Stimulated activated CD8-positive, alpha-beta memory T cell treated with anti-CD3 and anti-CD28 coated beads, Interleukin-15, amount 100 ng/mL, for 4 hours (primary cell): ENCODE measurements at places on chromosomes 3 and 15.

DNA sequence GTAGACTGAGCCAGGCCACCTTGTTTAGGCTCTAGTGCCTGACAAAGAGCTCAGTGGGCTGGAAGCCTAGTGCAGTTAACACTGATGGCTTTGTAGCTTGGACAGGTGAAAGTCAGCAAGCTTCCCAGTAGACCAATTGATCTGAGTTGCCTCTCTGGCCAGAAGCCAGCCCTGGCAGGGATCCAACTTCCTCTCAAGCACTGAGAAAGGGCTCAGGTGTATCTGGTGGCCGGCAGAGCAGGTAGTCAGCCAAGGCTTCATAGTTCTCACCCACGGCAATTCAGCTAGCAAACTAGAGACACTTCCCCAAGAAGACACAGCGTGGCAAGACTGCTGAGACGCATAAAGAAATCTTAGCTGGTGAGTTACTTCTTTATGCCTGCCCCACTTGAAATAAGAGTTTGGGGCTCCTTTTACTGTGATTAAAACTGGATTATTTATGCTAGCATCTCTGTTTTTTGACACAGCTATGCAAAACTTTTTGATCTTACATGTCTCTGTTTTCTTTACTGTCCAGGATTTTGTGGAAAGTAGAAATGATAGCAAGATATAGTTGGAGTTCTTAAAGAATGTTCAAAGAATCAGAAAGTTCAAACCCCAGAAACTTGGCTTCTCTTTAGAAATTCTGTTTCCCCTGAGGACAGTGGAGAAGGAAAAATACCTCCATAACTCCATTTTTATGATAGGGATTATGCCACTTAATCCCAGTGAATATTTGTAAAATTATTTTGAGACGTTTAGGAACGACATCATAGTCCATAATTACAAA is 8.4 kb upstream of the CA12 start:
- no peak for DNase-seq

GRCh38 chr3:27861046-27862036 is 139.2 kb upstream of the EOMES start:
- DNase-seq, result no peak

DNA sequence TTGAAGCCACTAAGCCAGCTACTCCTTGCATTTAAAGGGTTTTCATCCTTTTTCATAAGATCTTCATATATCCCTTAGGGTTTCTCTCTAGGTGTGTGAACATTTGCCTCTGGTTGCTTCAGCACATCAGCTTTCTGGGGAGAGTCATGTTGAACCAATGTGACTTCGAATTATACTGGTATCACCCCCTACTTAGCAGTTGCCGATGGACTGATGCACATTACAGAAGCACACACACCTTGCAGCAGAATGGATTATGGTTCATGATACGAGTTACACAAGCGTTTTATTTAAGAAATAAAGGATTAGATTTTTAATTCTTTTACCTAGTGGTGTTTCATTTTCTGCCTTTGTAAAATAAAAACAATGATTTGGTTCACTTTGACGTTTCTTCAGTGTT is 39.6 kb downstream of the FBXO22 start:
- DNase-seq, result no peak

DNA sequence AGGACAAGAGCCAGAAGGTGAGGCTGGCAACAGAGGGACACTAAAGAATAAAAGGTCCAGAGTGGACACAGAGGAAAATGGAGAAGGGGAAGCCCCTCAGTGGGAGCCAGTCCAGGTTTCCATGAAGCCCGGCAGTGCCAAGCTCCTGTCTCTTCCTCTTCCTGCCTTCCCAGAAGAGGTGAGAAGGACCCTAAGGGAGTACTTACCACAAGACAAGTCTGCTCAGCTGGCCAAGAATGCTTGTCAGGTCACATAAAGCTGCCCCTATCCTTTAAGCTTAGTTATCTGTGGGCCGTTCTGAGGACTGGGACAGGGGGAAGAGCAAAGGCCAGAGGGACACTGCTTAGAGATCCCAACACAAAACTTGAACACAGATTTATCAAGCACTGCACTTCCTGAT is 100.2 kb downstream of the RYK start:
- no peak for DNase-seq

GRCh38 chr3:61564395-61565059 is 3.2 kb downstream of the PTPRG start:
- DNase-seq, result no peak

DNA sequence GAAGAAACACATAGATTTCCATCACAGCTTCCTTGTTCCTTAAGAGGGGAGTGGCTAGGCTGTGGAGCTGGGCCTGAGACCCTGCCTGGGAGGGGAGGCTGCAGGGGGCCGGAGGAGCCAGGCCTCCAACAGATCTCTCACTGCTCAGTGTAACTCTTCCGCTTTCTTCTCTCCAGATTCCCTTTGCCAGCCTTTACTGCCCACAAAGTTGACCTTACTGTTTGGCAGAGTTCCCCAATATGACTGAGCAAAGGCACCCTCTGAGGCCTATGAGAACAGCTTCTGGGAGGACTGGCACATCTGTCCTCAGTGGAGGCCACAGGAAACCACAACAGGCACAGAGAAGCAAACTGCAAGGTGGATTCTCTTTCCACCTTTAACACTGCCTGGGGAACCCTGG is 38.1 kb downstream of the SLCO2A1 start:
- DNase-seq, result no peak

- DNase-seq, result peak; percentile 50
Observed at GRCh38 chr3:15055019-15055557, 10.0 kb downstream of the MRPS25 start.

DNA sequence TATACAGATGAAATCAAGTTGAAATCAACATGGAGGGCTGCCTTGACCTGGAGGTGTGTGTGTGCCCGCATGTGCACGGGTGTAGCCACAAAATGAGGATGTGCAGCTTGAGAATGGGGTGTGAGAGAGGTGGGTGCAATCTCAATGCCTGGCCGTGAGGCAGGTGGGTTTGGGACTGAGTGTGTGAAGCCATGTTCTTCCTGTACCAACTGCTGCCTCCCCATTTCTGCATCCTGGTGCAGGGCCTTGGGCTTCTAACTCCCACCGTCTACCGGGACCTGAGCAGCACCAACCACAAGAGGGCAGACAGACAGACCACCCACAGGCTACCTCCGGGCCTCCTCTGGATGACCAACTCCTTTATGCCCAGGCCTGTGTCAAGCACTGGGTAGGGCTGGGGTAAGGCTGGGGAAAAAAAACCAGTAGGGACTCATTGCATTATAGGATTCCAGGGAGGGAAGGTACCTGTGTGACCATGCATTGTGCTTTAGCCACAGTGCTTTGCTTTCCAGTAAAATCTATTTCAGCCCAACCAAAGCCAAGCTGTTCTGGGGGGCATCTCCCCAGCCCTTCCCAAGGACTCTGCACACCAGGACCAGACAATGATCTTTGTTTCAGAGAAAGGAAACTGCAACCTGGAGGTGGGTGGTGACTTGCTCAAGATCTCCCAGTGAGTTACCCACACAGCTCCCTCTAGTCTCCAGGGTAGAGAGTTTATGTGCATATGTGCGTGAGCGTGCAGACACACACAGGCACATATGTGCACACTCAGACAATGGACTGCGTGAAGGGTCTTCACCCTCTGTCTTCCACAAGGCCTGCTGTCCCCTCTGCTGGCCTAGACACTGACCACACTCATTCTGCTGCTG is 162.2 kb upstream of the TLE3 start:
- no peak for DNase-seq

- no peak for DNase-seq
Observed at GRCh38 chr15:61879219-61879618, 181.0 kb downstream of the VPS13C start.

GRCh38 chr3:100517276-100517675 is 24.9 kb downstream of the TMEM45A start:
- no peak for DNase-seq

GRCh38 chr3:108008931-108009639 is 81.7 kb downstream of the CD47 start:
- no peak for DNase-seq

GRCh38 chr15:68572309-68572708 is 6.5 kb upstream of the CORO2B start:
- no peak for DNase-seq

GRCh38 chr15:81175496-81175895 is 21.2 kb upstream of the IL16 start:
- no peak for DNase-seq

- no peak for DNase-seq
Observed at GRCh38 chr3:190110826-190111225, 9.9 kb downstream of the P3H2 start.

DNA sequence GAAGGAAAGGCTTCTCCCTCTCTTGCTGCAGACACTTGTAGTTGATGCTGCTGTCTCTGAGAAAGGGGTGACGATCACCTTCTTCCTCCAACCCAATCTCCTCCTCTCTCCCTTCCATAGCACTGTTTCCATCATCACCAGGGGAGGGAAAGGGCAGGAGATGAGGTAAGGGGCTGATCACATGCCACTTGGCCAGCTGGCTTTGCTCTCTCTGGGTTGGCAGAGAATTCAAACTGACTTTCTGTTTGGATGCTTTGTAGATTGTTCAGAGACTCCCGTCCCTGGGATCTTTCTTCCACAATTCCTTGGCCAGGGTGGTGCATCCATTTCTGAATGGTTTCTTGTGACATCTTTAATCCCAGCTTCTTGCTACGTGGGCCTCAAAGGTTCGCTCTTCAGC is 43.2 kb upstream of the ZNF148 start:
- no peak for DNase-seq

DNA sequence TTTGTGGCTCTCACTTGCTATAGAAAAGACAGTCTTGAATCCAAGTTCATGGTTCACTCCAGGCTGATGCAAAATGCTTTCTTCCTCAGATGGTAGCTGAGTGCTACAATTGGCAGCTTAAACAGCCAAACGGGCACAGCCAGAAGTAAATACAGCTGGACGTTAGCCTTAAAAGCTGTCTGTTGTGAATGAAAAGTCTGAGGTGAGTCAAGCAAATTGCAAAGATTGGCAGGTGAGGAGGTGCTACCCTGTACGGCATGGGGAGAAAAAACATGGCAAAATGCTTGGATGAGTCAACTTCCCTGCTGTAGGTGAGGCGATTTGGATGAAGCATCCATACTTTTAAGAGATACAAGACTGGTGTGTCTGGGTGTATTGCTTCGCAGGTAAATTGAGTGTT is 40.5 kb downstream of the IL5RA start:
- no peak for DNase-seq
